ENCODE measurements at places on chromosomes 5 and 9. TPM values are rescaled to one million over a fixed set of nuclear protein-coding genes. Genes with fewer than 3 reads are reported as not detected.

The PIP5K1B gene
- 2.9 TPM for total RNA-seq

The ALG2 gene
- 30.0 TPM for total RNA-seq

The PCDHGA3 gene
- total RNA-seq: 3.4 TPM

- DNase-seq: no peak
Measured at GRCh38 chr5:140341591-140341990, 4.8 kb downstream of the HBEGF start.

GRCh38 chr5:109805883-109806282 is 116.2 kb downstream of the MAN2A1 start:
- DNase-seq: no peak

GRCh38 chr5:151881621-151882225 is 42.9 kb downstream of the GLRA1 start:
- DNase-seq: no peak

DNA sequence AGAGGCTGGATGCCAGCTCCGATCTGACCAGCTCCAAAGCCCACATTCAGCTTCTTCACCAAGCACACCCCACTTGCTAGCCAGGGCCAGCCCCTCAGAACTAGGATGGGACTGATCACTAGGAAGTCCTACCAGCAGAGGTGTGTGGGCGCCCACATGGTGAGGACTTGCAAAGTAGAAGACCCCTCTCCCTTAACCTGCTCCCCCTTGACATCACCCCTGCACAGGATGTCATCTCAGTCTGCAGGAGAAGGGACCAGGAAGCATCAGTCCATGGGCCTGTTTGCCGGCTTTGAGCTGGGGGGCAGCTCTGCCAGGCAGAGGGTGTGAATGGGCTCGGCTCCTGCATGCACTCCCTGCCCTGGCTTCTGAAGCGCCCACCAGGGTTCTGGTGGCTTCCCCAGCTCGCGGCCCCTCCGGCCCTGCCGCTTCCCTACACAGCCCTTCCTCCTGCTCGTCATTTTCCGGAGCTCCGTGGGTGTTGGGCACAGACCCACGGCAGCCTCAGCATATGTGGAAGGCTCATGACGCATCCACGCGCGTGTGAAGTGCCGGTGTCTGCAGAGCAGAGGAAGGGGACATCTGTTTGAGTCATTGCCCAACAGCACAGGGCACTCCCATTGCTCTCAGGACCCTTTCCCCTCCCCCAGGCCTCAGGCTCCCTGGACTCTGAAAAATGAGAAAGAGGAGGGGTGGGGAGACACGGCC is 3.7 kb upstream of the FAM78A start:
- no peak for DNase-seq

- no peak for DNase-seq
Measured at GRCh38 chr9:126902210-126902609, 12.4 kb upstream of the RALGPS1 start.

- no peak for DNase-seq
Measured at GRCh38 chr9:75953218-75953617, 62.7 kb downstream of the PCSK5 start.

GRCh38 chr9:8880060-8880459 is 1080.5 kb upstream of the DMAC1 start:
- DNase-seq: no peak

The DDX46 gene
- 31.7 TPM for total RNA-seq

GRCh38 chr5:158676642-158677469 is 422.9 kb downstream of the EBF1 start:
- DNase-seq: no peak

GRCh38 chr9:77516781-77517180 is 131.3 kb downstream of the GNA14 start:
- no peak for DNase-seq

- DNase-seq: no peak
Measured at GRCh38 chr5:97547430-97547829, 364.4 kb upstream of the RIOK2 start.

DNA sequence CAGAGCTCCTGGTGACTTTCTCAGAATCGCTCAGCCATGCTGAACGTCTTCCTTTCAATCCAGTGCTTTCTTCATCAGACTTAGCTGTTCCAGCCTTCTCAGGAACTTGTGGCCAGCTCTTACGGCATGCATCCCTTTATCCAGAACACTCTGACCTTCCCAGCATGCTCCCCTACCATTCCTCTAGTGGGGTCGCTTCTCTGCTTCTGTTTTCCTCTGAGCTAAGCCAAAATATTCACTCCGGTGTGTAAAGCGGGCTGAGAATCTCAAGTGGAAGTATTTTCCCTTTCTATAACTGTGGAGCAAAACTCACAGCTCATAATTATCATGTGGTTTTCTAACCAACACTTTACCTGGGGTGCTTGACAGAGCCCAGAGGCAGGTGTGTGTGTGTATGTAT is 6.2 kb downstream of the DCANP1 start:
- DNase-seq: peak; percentile 42

DNA sequence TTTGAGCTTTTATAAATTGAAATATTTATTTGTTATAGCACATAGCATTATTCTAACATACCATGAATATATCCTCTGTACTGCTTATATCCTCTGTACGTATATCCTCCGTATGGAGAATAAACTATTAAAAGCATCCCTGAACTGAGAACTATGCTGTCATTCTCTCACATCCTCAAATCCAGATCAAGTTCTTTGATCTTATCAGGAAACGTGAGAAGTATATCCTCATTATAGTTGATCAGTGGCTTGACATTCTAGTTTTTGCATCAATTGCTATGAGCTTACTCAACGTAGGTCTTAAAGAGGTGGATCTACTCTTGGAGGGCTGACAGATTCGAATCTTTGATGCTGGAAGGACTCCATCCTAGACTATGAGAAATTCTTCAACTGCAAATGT is 37.4 kb downstream of the IL7R start:
- DNase-seq: no peak

GRCh38 chr5:151900891-151901290 is 23.8 kb downstream of the GLRA1 start:
- DNase-seq: no peak

- DNase-seq: no peak
Measured at GRCh38 chr9:23577611-23578010, 248.4 kb downstream of the ELAVL2 start.

DNA sequence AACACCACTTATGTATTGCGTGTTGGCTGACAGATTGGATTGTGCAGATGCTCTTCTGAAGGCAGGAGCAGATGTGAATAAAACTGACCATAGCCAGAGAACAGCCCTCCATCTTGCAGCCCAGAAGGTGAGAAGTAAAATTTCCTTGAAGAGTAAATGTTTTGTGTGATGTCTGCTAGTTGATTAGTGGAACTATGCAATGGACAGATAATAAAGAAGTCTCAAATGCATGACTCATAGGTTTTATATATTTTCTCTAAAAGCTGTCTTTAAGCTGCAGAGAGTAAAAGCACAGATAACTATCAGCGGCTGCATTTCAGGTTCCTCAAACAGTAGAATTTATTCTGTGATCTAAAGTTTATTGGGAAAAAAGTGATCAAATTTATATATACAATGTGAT is 27.4 kb downstream of the INVS start:
- no peak for DNase-seq

The LIFR gene
- total RNA-seq: 63.3 TPM

DNA sequence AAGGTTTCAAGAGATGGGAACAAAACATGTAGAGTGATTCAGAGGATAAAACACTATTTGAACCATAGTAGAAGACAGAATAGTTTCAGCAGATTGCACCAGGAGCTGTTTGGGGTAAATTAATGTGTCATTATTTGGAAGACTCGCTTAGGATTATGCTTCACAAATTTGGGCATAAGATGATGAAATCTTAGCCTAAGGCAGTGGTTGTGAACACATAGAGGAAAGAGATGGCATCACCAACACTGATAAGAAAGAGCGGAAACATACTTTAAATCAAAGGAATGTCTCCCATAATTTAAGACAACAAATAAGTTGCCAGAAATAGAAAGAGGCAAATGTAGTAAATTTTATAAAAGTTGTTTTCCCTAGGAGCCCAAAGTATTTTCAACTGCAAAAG is 66.1 kb upstream of the TBCA start:
- DNase-seq: no peak

DNA sequence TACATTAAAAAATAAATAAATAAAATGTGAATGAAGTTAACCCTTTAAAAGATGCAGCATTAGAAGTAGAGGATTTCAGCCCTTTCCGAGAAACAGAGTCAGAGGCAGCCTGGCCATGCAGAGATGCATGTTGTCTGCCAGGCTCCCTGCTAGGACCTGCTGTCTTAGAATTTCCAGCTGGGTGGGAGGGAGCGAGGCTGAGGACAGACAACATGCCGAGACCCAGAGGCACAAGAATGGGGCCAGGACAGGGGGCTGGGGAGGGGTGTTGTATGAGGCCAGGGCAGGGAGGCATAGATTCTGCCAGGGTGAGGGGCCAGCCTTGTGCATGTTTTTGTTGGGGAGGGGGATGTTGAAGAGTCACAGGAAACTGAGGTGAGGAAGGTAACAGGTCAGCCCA is 68.6 kb upstream of the NEURL1B start:
- no peak for DNase-seq

The PDLIM4 gene
- total RNA-seq: 76.4 TPM

DNA sequence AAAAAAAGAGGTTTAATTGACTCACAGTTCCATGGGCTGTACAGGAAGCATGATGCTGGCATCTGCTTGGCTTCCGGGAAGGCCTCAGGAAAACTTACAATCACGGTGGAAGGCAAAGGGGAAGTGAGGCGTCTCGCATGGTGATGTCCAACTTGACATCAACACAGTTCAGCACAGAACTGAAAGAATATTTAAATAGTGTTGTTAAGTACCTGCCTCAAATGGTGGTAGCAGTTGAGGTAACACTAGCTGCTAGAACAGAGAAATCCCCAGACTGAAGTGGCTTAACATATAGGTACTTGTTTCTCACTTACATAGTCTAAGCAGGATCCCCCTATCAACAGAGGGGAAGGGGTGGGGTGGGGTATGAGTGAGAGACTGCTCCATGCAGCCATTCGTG is 141.6 kb downstream of the DROSHA start:
- no peak for DNase-seq

The IL3 gene
- total RNA-seq: not detected

GRCh38 chr5:164561933-164562872 is 1056.8 kb downstream of the MAT2B start:
- no peak for DNase-seq

DNA sequence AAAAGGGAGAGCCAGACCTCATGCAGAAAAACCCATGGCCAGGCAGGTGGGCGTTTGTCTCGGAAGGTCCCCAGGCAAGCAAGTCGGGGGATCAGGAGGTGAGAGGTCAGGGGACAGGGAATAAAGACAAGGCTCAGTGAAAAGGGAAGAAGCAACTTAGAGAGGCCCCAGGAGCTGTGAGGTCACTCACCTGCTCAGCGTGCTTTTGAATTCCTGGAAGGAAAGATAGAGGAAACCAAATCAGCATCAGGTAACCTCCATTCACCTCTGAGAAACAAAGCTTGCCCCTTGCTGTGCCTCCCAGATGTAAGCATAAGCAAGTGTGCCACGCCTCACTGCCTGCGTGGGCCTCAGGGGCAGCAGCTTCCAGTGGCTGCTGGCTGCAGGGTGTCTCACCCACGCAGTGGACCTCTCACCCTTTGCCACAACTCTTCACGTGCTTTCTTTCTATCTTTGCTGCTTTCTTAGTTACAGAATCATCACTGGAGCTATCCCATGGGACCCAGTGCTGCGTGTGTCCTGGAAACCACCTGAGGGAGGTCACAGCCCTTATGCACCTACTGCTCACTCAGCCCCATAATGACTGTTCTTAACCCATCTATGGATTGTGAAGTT is 6.0 kb downstream of the TRIM7 start:
- no peak for DNase-seq

The GPR21 gene
- total RNA-seq: not detected

DNA sequence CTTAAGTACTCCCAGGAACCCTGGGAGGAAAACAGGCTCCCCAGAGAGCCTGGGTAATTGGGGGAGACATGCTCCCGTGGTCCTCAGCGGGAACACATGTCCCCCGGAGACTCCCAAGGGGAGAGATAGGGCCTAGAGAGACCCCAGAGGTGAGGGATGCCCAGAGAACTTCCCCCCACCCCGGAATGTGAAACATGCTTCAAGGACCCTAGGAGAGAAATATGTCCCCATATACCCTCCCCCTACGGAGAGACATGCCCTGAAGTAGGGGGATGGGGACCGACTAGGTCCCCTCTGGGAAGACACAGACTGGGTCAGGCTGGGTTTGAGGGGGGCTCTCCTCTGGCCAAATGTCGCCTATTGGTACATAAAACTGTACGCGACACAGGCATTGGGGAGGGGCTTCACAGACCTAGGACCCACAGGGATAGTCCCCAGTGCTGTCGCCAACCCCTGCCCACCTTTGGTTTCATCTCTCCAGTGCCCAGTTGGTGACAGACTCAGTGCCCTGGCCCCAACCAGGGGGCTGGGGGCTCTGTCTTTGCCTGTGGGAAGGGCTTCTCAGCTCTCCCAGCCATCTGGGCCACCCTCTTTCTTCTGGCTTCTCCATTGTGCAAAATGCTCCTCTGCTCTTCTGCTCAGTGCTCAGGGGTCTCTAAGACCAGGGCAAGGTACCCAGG is 26.9 kb downstream of the PCDH1 start:
- no peak for DNase-seq

DNA sequence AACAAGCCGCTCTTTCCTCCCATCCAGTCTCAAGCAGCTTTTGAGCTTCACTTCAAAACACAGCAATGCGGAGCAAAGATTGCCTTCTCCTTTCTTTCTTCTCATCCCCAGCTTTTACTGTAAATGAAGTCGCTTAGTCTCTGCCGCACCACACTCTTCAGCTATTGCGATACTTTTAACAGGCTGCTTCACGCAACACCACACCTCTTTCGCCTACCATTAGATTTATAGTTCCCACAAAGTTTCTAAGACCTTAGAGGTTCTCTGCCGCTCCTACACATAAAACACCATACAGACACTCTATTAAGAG is 711 bp downstream of the PGGT1B start:
- DNase-seq: no peak

DNA sequence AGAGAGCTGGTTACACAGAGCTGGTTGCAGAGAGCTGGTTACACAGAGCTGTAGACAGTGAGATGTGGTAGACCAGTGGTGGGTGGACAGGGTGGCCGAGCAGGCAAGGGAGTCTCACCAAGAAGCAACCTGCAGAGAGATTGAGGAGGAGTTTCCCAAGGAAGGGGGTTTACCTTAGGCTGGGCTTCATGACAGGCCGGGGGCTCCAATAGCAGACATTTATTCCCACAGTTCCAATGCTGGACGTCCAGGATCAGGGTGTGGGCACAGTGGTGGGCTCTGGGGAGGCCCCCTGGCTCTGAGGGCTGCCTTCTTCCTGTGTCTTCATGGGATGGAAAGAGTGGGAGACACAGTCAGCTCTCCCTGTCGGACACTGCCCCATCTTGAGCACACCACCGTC is 386.9 kb upstream of the IRX4 start:
- DNase-seq: no peak

Data from vagina (tissue), 2 donors.